Cardiac muscle cell (in vitro differentiated cells and primary cell): ENCODE measurements at places on chromosomes 5 and 9. TPM values are rescaled to one million over a fixed set of nuclear protein-coding genes. Genes with fewer than 3 reads are reported as not detected.

The SLC23A1 gene
- total RNA-seq, result 0.81 TPM in 1 of 2 replicates, not detected in the other

The MYORG gene
- total RNA-seq, result 0.92 and 2.0 TPM in 2 replicates

The ZNF483 gene
- total RNA-seq, result 4.5 and 7.2 TPM in 2 replicates

The CDH9 gene
- not detected in 2 replicates for total RNA-seq

The CARD6 gene
- total RNA-seq, result 0.11 and 0.12 TPM in 2 replicates

The GOLPH3 gene
- total RNA-seq, result 79.6 and 105 TPM in 2 replicates

The NEUROG1 gene
- total RNA-seq, result not detected in 2 replicates

The SPINK7 gene
- not detected in 2 replicates for total RNA-seq

The CBY3 gene
- 0.18 TPM in 1 of 2 replicates, not detected in the other for total RNA-seq
